SK-N-DZ (cell line): ENCODE measurements at places on chromosomes 2 and 18.

GRCh38 chr18:22394428-22394827 lies 23.3 kb downstream of the CTAGE1 start:
- no peak for DNase-seq

DNA sequence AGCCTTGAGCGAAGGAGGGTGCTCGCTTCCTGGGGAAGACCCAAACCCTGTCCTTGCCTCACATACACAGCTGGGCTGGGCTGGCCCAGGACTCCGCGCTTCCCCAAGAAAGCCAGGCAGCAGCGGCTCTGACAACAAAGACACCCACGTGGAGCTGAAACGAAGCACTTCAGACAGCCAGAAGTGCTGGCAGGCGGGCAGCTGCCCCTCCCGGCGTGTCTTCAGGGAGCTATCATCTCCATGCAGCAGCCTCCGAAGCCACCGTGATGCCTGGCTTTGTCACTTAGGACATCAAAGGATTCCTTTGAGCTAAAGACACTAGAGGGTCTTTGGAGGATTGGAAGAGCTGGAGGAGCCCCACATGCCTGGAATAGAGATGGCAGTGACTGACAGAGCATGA lies 35.2 kb downstream of the C1QL2 start:
- DNase-seq, result no peak

DNA sequence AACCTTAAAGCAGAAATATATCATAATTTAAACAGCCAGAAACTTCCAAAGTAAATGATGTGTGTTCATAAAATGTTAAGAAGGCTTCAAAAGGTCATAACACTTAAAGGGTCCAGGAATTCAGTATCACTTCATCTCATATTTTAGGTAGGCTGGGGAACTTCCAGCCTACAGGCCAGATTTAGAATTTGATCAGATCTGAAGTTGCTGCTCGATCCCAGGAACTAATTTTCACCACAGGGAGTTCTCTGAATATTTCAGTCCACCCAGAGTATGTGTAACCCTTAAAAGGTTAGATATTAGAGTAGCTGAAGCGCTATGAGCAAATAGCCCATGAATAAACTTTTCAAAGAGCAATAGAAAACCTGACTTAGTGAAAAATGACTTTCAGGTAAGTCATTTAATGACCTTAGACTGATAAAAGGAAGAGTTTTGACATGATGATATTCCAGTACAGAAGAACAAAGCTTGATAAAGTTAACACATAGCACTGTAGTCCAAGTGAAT lies 1.7 kb downstream of the WIPF1 start:
- no peak for DNase-seq

- no peak for DNase-seq
Observed at GRCh38 chr2:216056739-216057138, 24.9 kb downstream of the PECR start.

DNA sequence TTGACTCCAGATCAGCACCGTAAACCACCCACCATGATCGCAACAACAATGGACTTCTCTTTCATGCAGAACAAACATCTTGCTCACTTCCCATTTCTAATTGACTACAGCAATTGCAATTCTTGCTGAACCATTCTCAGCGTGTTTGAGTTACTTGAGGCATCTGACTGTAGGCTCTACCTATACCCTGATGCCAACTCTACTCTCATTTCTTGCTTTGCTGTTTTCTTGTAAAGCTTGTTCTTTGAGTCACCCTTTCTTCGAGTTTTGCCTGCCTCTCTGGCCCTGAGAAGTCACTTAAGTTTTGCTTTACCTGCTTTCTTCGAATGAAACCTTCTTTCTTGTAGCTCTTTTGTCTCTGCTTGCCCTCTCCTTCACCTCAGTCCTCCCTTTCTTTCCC lies 160.5 kb upstream of the RND3 start:
- DNase-seq, result no peak
